ENCODE measurements at places on chromosomes 11 and 22.

- H3K27me3 ChIP-seq = no peaks in the 10 kb centered on the region
- no peak overlapping the region for H3K27ac ChIP-seq
- peaks cover 4% of the 10 kb centered on the region for H3K36me3 ChIP-seq
- no peak for DNase-seq
- no peak overlapping the region for H3K4me3 ChIP-seq
Observed at GRCh38 chr22:33335611-33336279, 277.6 kb upstream of the SYN3 start.

DNA sequence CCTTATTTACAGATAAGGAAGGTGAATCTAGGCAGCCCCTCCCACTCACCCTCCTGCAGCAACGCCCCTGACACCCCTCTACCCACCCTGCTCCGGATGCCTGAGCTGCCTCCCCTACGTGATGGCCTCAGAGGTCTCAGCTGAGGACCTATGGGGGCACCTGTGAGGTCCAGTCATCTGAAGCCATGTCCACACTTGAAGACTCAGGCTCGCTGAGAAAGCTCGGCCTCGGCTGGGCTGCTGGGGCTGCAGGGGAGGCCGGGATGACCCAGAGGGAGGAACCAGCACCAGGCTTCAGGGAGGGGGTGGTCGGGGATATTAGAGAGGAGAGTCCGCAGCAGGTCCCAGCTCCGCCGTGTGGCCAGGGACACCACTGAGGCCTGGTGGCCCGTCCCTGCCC lies 92.8 kb downstream of the BRD1 start:
- no peaks in the 10 kb centered on the region for H3K36me3 ChIP-seq
- no peak overlapping the region for H3K27ac ChIP-seq
- DNase-seq = no peak
- no peaks in the 10 kb centered on the region for H3K27me3 ChIP-seq

GRCh38 chr11:107677924-107678631 lies 33.8 kb downstream of the SLN start:
- no peak overlapping the region for H3K4me3 ChIP-seq
- H3K27ac ChIP-seq = no peak overlapping the region
- H3K27me3 ChIP-seq = no peaks in the 10 kb centered on the region
- H3K36me3 ChIP-seq = no peaks in the 10 kb centered on the region
- H3K4me1 ChIP-seq = no peaks in the 10 kb centered on the region
- DNase-seq = no peak

DNA sequence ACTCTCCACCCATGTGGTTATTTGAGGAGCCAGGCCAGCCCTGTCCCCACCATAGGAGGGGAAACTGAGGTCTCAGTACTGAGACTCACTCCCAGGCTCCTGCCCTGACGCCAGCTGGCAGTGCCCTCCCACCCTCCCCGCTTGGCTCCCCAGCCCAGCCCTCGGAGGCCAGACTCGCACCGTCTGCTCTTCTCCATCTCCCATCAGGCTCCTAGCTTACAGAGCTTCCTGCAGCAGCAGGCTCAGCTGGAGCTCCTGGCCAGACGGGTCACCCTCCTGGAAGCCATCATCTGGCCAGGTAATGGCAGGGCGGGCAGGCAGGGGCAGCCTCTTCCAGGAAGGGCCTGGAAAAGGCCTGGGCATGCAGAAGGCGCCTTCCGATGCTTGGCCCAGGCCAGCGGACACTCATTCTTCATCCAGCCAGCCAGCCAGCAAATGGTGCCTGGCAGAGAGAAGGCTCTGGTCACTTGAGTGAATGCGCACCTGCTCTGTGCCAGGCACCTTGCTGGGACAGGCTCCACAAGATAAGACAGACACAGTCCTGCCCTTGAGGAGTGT lies 12.6 kb downstream of the RHBDD3 start:
- peaks cover 9% of the 10 kb centered on the region for H3K36me3 ChIP-seq
- H3K4me1 ChIP-seq = no peaks in the 10 kb centered on the region
- DNase-seq = no peak
- no peaks in the 10 kb centered on the region for H3K27me3 ChIP-seq
- H3K27ac ChIP-seq = no peak overlapping the region
- no peak overlapping the region for H3K4me3 ChIP-seq

DNA sequence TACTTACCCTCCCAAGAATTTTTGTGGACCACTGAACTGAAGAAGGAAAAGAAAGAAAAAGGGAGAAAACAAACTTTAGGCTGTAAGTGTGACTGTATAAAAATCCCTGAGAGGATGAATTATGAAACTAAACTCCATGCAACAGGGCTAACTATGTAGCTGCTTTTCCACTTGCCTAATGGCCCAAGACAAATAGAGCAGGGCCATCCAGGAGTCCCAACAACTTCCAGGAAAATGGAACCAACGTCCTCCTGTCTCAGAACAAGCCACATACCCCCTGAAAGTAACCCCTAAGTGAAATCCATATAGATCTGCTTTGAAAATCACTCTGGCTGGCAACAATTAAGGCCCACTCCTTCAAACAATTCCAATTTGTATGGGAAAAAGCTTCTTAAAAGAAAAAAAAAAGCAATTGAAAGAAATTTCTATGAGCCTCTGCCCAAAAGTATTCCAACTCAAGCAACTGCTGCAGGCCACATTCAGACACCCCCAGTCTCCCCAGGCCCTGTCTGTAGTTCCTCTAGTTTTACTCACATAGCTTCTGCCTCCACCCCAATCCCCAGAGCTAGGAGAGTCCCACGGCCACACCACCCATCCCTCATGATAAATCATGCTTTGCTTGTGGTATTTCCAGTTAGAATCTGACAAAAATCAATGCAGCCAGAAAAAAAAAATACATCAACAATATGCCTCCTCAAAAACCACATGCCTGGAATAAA lies 12.7 kb downstream of the RBFOX2 start:
- no peak overlapping the region for H3K27ac ChIP-seq
- no peak for DNase-seq
- H3K4me3 ChIP-seq = no peak overlapping the region
- no peaks in the 10 kb centered on the region for H3K4me1 ChIP-seq
- H3K36me3 ChIP-seq = no peaks in the 10 kb centered on the region

DNA sequence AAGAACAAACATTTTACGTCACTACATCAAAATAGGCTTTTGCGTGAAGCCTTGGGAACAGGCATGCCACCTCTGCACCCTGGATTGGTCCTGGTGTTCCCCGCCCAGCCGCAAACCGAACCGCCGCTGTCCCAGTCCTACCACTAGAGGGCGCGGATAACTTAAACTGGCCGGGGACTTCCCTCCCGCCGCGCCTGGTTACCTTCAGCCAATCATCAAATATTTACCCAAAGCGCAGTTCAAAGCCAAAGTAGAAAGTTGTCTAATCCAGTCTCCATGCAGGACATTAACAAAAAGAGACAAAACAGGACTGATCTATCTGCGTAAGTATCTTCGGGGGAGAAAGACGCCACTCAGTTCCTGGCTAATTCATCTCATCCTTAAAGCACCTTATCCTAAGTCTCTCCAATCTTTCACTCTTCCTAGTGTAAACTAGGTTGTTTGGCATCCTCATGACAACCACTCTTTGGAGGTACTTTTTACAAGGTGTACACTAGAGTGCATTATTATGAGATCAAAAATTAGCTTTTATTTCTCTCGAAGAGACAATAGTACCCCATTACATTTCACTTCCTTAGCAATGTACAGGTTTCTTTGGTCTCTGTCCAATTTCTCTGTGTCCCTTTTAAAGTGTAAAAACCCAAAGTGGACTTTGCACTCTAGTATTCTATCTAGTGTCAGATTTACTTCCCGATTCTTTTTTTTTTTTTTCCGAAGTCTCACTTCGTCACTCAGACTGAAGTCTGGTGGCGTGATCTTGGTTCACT lies 3.9 kb upstream of the CRY2 start:
- peaks cover 2% of the 10 kb centered on the region for H3K4me1 ChIP-seq
- peak; percentile 50 for DNase-seq
- H3K27ac ChIP-seq = no peak overlapping the region
- no peak overlapping the region for H3K4me3 ChIP-seq

GRCh38 chr11:96306933-96307775 lies 35.8 kb downstream of the MAML2 start:
- no peaks in the 10 kb centered on the region for H3K36me3 ChIP-seq
- no peaks in the 10 kb centered on the region for H3K4me1 ChIP-seq
- no peak overlapping the region for H3K27ac ChIP-seq
- H3K4me3 ChIP-seq = no peak overlapping the region
- no peak for DNase-seq
- H3K27me3 ChIP-seq = no peaks in the 10 kb centered on the region

- no peak overlapping the region for H3K27ac ChIP-seq
- peaks cover 2% of the 10 kb centered on the region for H3K4me1 ChIP-seq
- H3K36me3 ChIP-seq = no peaks in the 10 kb centered on the region
- no peaks in the 10 kb centered on the region for H3K27me3 ChIP-seq
- DNase-seq = no peak
- H3K4me3 ChIP-seq = no peak overlapping the region
Observed at GRCh38 chr22:19957445-19957844, 15.8 kb upstream of the TXNRD2 start.

DNA sequence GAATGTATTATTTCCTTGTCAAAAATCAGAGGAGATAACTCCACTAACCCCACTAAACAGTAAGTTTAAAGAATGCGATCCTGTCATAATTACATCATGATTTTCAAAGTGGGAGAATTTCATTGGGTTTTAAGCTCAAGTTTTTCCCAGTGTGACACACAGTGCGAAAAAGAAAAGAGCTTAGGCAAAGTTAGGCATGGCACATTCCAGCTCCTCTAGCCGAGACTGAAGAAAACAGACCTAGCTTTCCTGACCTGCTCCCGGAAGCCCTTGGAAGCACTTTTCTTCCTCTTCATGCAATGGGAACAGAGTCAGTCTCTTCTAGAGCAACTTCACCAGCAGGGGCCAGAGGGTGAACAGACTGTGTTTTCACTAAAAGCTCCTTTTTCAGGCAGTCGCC lies 76.6 kb upstream of the AKIP1 start:
- no peak for DNase-seq
- no peak overlapping the region for H3K4me3 ChIP-seq
- peaks cover 2% of the 10 kb centered on the region for H3K4me1 ChIP-seq
- no peaks in the 10 kb centered on the region for H3K36me3 ChIP-seq
- H3K27ac ChIP-seq = no peak overlapping the region
- H3K27me3 ChIP-seq = no peaks in the 10 kb centered on the region

DNA sequence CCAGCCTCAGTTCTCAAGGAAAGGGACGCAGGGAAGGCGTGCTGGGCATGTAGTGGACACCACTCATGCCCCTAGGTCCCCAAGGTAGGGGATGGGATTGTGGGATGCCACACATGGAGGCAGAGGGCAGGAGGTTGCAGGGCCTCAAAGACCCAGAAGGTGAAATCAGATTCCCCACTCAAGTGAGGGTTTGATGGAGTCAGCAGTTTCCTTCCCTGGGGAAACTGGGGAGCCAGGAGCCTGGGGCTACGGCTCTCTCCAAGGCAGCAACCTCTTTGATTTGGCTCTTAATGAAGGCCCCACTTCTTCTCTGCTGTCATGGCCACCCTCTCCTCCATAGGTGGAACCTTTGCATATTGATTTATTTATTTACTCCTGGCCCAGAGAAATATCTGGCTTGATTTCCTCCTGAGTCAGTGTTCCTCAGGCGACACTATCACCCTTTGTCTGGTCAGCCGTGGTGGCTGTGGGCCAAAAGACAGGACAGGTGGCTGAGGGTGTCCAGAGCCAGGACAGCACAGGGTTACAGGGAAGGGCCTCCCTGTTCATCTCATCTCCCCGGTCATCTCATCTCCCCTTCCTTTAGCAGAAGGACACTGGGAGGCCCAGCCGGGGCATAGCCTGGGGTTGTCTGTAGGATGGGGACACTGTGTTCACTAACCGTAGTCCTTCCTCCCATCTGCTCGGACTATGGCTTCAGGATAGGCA lies 9.6 kb downstream of the GNAZ start:
- H3K27ac ChIP-seq = no peak overlapping the region
- H3K4me1 ChIP-seq = no peaks in the 10 kb centered on the region
- H3K27me3 ChIP-seq = no peaks in the 10 kb centered on the region
- no peak overlapping the region for H3K4me3 ChIP-seq
- H3K36me3 ChIP-seq = no peaks in the 10 kb centered on the region

DNA sequence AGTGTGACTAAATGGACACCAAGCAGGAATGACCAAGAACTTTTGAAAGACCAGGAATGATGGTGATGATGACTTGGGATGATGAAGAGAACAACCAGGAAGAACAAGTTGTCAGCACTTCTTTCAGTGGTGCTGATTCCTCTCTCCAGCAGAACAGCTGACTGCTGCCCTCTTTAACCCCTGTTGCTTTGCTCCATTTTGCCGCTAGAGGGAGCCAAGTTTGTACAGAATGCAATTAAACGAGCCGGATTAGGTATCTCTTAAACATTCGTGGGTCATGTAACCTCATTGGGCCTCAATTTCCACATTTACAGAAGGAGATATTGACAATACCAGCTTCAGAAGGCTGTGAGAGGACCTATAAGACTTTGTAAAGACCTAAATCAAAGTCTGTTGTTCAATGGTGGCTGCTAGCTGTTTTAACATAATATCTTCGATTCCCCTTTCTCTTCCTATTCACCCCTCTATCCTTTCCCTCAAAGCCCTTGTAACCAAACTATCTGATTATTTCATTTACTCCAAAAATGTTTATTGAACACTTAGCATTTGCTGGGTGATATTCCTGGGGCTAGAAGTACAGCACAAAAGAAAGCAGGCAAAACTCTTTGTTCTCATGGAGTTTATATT lies 1.9 kb downstream of the OR4S1 start:
- DNase-seq = peak; percentile 13
- no peaks in the 10 kb centered on the region for H3K36me3 ChIP-seq
- H3K27me3 ChIP-seq = no peaks in the 10 kb centered on the region
- H3K4me3 ChIP-seq = no peak overlapping the region

DNA sequence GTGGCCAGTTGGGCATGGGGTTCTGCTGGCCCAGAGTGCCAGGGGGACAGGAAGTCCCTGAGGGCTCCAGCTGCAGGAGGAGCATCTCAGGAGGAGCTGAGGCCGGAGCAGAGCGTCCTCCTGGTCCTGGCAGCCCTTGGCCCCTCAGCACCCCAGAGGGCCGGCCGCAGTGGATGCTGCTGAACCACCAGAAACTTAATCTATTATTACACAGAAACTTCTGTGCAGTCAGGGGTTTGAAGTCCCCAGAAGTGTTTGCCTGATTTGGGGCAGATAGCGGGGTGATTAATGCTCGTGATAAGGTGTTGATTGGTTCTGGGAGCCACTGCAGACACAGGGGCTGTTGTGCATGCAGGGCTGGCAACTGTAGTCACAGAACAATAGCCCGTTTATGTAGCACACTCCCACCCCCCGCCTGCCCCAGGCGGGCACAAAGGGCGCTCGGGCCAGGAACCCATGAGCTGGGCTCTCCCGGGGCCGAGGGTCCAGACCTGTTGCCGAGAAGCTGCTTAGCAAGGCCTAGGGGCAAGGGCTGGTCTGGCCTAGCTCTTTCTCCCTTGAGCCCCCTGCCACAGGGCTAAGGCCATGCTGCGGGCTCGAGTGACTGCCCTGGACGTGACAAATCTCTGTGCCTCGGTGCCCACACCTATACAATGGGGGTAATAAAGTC lies 29.0 kb upstream of the KCNQ1OT1 start:
- no peak overlapping the region for H3K4me3 ChIP-seq
- H3K4me1 ChIP-seq = no peaks in the 10 kb centered on the region
- no peak overlapping the region for H3K27ac ChIP-seq
- peaks cover 4% of the 10 kb centered on the region for H3K27me3 ChIP-seq
